ENCODE measurements at places on chromosomes 6 and 20.

DNA sequence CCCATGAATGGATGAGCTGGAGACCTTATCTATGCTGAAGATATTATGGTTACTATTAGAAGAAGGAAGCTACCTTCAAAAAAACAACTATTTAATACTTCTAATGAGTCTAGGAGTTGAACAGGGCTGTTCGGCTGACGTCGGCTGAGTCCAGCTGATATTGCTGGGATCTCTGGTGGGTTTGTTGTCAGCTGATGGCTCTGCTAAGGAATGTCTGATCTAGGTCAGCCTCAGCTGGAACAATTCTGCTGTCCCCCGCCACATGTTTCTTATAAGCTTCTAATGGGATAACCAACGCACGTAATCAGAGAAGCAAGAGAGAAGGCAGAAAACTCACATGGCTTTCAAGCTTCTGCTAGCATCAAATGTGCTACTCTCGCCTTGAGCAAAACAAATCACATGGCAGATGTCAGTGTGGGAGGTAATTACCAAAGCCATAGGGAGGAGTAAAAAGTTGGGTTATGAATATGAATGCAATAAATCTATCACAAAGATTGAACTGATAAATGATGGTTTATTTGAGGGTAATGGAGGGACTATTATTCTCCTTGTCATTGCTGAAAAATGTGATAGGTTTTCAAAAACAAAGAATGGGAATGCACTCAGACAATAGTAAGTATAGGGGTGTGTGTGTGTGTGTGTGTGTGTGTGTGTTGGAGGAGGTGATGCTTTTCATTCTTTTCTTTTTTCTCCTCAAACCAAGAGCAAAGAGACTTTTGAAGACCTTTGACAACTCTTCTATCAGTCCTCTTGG, 71.5 kb downstream of the BTBD3 start:
- DNase-seq: no peak

- DNase-seq: no peak
These were observed 254.5 kb downstream of the TMEM242 start for GRCh38 chr6:157068691-157069324.

DNA sequence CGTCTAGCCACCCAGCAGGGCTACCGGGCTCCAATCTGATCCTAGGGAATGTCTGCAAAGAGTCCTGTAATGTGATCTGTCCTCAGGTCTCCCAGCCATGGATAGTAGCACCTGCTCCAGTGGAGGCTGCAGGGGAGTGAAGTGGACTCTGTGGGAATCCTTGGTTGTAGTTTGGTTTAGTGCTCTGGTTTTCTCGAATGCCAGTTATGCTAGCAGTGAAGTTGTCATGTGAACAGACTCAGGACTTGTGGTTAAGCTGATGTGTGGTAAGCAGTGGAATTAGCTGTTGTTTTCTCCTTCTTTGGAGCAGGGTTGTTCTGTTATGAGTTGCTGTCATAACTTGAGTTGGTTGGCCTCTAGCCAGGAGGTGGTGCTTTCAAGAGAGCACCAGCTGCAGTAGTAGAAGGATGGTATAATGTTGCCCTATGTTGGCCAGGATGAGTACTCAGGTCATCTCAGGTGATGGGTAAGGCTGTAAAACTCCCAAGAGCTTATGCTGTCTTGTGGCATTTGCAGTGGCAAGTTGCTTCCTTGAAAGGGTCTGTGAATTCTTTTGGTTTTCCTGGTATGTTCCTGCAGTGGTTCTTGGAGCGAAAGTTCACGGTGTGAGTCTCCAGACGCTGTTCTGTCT, 390.2 kb downstream of the UTRN start:
- no peak for DNase-seq

GRCh38 chr6:112979830-112980229, 632.7 kb downstream of the RFPL4B start:
- no peak for DNase-seq

DNA sequence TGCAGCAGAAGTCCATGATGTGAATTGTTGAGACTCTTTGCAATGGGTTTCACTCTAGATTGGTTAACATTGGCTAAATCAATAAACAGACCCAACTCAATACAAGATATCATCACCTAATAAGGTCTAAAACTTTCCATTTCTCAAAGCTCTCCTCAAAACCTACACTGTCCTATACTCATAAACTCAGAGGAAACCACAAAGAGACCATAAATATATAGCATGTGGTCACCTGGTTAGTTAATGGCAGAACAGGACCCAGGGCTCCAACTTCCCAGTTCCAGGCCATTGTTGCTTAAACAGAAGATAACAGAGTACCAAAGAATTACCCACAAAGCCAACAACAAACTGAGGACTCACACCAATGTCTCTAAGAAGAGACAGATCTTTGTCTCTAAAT, 12.0 kb downstream of the RTN4IP1 start:
- DNase-seq: no peak

DNA sequence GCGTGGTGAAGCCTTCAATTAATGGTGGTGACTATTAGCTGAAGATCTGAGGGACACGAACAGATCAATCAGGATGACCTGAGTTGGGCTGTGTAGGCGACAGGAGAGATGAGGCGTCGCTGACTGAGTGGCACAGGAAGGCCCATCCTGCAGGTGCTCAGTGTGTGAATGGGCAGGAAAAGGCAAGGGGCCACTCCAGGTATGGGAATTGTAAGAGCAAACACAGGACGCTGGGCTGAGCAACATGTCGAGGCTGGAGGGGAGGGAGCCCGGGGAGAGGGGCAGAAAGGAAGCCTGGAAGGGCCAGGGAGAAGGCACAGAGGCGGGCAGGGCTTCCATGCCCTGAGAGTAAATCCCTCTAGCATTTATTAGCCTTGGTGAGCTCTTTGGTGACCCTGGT, 151.0 kb downstream of the VEGFA start:
- no peak for DNase-seq

DNA sequence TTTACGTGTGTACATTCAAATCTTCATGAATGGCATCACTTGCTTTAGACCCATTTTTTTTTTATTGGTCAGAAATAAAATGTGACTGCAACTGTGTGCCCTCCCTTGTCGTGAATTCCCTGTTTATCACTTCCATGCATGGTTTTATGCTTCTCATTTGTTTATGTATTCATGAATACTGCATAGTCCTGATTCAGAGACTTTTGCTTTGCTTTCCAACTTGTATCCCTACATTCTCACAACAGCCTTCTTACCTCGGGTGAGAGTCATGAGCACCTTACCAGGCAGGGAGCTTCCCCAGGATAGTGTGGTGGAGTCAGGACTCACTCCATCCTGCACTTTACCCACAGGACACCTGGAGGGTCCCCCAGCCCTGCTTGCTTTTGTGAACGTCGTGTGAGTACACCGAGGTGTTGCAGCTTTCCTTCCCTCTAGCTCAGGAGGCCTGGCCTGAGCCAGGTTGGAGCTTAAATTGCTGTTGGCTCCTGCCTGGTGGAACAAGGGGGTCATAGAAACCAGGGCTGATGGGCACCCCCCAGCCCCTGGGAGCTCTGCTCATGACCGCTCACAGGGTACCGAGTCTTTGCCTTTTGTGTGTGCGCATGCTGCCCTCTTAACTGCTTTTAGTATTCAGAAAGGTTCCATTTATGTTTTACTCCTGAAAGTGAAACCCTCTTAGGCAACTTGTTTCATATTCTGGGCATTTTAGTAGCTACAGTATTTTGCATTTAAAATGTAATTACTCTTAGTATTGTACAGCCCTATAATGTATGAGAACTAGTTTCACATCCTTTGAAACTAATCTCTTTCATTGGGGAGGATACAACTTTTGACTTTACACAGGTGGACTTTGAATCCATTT, 66.0 kb downstream of the CDS2 start:
- no peak for DNase-seq

DNA sequence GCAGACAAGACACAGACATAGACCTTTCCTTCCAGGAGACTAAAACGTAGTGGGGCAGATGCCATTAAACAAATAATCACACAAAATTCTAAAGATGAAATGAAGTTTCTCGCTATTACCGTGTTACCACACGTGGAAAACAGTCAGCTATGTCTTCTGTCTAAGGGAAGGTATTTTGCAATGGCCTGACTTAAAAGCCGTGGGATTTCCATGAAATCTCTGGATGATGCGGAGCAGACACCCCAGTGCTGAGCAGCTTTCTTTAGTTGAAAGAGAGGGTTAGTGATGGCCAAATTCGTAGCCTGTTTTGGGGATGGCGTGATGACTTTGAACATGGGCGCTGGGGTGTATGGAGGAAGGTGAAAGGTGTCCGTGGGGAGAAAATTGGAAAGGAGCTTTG, 281.8 kb downstream of the NRN1 start:
- no peak for DNase-seq

DNA sequence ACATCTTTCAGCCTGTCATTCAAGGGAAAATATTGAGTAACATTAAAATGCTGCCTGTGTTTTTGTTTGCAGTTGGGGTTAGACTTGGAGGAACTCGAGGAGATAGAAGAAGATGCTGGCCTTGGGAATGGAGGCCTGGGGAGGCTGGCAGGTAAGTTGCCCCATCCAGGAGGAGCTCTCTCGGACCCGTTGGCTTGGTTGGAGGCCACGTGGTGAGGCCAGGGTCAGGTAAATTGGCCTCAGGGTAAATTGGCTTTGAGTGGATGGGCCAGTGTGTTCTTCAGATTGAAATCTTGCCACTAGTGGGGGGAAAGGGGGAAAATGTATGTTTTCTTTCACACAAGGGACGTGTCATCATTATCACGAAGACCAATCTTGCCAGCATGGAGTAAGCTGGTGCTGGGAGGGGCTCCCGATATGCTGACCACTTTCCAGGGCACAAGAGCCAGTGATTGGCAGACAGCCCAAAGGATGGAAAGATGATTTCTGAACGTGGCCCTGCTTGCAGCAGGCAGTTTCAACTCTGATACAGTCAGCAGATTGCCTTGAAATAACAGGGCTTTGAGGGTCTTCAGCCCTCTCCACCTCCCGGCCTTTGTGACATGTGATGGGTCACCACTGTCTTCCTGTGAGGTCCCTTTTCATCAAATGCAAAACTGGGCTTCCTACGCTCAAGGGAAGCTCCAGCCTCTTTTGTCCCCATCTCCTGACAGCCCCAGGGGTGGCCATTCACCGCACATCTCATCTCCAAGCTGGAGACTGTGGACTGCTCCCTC, 21.4 kb downstream of the PYGB start:
- no peak for DNase-seq

- no peak for DNase-seq
These were observed 29.4 kb downstream of the GLO1 start for GRCh38 chr6:38673397-38674165.

- no peak for DNase-seq
These were observed 51.5 kb downstream of the NUDT3 start for GRCh38 chr6:34340906-34341480.

DNA sequence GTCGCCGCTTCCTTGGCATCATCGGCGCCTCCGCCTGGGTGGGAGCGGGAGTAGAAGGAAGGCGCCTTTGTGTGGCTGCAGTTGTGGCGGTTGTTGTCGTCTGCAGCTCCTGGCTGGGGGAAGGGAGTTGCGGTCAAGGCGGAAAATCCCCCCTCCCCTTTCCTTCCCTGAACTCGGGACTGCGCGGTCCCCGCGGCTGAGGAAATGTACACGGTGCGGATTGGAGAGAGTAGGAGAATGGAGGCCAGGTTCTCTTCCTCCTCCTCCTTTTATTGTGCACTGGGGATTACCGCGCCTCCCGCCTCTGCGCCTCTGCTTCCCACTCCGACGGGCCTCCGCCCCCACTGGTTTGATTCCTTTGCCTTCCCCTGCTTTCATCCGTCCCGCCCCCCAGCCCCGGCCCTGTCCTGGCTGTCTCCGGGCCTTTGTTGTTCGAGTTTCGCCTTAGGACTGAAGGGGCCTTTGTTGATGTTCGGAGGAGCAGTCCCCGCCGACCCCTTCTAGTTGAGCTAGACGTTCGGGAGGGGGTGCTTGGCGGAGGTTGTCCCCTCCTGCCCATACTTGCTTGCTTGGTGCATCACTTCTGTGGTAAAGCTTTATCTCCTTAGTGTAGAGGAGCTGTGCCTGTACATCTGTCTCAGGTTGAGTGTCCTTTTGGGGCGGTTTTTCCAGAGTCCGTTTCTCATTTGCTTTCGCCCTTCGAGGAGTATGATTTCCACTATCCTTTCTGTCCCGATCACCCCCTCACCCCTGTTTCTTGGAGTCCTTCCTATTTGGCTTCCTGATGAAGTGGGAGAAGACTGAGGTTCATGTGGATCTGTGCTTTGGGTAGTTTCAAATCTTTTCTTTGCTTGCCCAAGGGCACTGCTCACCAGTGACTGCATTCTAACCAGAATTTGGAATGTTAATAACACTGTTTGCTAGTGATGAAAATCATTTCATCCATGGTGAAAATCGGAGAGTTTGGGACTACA, 764 bp downstream of the ZNF292 start:
- DNase-seq: peak; percentile 65

- no peak for DNase-seq
These were observed 2.6 kb downstream of the GJA1 start for GRCh38 chr6:121437851-121438651.

GRCh38 chr6:10266061-10266460, 148.8 kb downstream of the TFAP2A start:
- DNase-seq: no peak

DNA sequence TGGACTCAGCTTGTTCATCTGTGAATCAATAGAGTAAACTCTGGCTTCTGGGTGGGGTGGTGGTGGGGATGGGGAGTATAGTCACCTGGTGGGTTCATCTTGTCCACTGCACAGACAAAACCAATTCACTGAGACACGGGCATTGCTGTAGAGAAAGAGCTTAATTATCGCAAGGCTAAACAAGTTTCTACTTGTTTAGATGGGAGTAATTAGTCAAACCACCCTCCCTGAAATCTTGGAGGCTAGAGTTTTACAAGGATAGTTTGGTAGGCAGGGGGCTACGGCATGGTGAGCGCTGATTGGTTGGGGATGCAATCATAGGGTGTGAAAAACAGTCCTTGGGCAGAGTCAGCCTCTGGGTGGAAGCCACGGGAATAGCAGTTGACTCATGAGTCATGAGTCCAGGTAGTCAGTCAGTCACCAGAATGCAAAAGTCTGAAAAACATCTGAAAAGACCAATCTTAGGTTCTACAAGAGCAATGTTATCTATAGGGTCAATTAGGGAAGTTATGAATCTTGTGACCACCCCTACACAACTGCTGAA, 77.8 kb downstream of the STMND1 start:
- DNase-seq: no peak

DNA sequence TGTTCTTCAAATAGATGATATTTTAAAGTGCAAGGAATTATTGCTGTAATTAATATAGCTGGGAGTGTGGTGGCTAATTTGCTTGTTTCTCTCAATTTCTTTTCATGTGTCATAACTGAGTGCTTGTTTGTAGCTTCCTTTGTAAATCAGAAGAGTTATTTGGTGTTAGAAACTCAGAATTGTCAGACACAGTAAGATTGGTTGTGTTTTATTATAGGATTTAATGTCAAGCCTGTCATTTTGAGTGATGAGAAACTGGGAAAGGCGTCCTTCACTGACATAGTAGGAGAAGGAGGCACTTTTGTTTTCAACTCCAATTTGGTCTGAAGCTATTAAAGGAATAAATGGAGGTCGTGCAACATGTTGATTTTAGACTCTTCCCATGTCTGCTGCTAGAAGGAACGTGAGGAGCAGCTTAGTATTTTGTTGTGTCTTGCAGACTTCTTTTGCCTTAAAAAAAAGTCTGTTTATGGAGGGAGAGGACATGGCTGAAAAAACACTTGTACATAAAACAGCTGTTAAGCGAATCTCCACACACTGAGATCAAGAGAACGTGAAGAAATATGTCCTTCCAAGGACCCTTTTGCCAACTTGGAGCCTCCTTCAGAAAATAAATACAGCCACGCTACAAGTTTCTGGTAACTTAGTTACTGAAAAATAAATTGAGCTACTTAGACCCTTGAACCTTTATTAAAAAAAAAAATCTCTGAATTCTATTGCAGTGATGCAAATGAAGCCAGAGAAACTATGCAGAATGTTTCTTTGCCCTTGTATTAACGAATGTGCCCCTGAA, 59.5 kb downstream of the BMP6 start:
- DNase-seq: no peak

Data from effector CD8-positive, alpha-beta T cell (primary cell).